ENCODE measurements at places on chromosomes 3 and 15. TPM values are rescaled to one million over a fixed set of nuclear protein-coding genes. Genes with fewer than 3 reads are reported as not detected.

DNA sequence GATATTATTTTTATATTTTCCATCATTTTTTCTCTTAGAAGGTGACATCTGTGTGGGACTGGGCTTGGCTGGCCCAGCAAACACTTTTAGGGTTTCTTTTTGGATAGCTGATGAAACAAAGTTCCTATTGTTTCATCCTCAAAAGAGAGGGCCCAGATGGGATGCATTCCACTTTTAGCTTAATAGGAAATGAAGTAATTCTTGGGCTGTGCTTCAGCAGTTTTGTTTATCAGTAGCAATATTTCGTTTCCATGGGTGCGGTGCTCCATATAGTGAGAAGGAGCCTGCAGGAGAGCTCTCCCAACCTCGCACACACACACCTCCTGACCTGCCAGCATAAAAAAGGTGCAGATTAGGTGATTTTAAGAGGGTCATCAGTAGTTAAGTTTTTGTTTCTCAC is 147.5 kb downstream of the AKAP13 start:
- peak; percentile 53 for DNase-seq

GRCh38 chr15:73711526-73711925 is 27.3 kb downstream of the CD276 start:
- DNase-seq = no peak

GRCh38 chr15:96851613-96852012 is 521.1 kb downstream of the NR2F2 start:
- DNase-seq = no peak

GRCh38 chr3:136645915-136646314 is 106.3 kb downstream of the STAG1 start:
- no peak for DNase-seq

DNA sequence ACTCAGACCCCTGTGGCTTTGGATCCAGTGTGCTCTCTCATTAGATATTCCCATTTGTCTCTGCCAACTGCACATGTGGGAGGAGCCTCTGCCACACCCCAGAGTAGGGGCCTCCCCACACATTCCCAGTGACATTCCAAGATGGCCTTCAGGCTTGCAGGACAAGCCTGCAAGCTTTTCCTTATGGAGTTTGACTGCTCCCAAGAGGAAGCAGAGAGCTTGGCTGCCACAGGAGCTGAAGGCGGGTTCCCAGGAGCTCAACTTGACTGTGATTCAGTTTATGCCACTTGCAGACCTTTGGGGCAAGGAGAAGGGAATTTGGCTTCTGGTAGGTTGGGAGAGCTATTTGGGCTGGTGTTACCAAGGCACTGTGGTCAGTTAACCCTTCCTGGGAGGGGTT is 22.5 kb upstream of the EPHB1 start:
- DNase-seq = no peak

DNA sequence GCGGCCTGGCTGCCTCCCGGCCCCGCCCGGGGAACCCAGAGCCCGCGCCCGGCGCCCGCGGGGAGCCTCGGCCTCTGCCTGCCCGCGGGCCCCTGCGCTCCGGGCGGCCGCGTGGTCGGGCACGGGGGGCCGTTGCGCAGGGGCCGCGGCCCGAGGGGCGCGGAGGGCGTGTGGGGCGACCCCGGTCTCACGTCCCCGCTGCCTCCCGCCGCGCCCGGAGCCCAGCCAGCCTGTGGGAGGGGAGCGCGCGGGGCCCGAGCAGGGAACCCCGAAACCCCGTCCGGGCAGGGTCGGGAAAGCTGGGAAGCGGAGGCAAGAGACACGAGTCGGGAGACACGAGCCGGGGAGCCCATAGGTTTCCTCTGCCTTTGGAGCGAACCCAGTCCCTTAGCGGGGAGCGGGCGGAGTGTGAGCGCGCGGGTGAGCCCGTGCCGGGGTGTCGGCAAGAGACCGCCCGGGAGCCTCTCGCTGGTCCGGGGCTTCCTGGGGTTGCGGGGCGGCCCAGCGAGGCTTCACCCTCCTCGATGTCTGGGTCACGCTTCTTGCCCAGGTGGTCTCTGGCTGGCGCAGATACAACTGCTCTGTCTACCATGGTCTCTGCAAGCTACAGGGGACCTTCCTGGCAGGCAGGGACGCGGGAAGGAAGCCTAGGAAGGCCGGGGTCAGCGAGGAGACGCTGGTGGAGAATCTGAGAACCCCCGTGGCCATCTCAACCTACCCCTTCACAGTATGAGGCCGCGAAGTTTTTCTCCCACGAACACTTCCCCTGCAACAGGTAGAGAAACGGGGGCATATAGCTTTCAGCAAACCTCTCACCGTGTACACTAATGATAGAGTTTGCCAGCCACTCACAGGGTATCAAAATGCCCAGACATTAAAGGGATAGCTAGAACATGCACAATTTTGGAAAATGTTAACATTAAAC is 586 bp downstream of the LRRK1 start:
- no peak for DNase-seq

DUOXA2 gene
- not detected for polyA plus RNA-seq

APH1B gene
- polyA plus RNA-seq = 17.1 TPM

Data from right renal cortex interstitium (tissue), 3 donors.